CD4-positive, alpha-beta memory T cell (primary cell): ENCODE measurements at places on chromosomes 1 and 21. TPM values are rescaled to one million over a fixed set of nuclear protein-coding genes. Genes with fewer than 3 reads are reported as not detected.

DNA sequence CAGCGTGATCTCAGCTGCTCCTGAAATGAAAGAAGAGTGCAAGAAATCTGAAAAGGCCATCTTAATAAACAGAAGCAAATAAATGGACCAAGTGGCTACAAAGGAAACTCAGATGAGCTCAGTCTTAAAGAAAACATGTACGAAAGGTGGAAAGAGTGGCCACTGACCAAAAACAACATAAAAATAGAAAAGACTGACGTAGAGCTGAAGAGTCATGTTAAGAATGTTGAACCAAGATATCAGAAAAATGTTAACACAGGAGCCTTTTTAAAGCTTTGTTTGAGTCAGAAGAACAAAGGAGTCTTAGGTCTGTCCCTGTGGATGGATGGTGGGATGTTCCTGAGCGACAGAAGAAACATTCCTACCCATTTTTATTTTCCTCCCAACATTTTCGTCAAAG lies 30.8 kb upstream of the ZNF648 start:
- no peak for DNase-seq

GRCh38 chr1:203364094-203364801 lies 13.3 kb upstream of the FMOD start:
- DNase-seq = no peak

DNA sequence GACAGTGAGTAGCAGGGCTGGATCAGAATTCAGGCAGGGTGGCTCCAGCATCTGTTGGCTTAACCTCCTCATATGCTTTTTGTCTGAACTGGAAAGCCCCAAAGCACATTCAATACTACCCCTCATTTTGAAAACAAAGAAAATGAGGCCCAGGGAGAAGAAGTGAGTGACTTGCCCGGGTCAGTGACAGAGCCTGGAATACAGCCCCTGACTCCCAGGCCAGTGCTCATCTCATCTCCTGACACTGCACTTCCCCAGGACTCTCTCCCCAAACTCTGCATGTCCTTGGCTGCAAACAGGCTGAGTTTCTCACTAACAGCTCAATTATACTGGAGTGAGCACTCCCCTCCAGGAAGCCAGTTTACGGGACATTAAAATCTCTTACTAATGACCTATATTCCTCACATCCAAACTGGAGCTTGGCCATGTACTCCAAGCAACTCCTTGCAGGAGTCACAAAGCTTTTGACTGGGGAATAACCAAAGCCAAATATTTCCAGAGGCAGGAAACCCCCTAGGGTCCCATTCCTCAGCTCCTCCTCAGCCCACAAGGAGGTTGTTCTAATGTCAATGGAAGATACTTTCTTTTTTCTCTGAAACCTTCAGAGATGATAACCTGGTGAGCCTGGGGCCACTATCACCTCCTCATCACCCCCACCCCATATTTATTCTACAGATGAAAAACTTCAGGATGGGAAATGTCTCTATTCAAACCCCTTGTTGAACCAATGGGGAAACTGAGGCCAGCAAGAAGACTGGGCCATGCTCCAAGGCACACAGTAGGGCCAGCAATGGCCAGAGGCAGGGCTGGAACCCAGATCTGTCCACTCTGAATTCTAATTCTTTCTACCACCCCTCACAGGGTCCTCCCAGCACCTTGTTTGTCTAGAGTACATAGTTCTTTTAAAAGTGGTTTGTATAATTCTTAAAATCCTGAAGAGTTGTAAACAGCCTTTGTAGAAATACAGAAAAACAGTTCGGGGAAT lies 127.0 kb downstream of the PLPP3 start:
- DNase-seq = no peak

- no peak for DNase-seq
Observed at GRCh38 chr1:91555074-91555730, 54.6 kb downstream of the CDC7 start.

EPHA2 gene
- not detected for total RNA-seq

DNA sequence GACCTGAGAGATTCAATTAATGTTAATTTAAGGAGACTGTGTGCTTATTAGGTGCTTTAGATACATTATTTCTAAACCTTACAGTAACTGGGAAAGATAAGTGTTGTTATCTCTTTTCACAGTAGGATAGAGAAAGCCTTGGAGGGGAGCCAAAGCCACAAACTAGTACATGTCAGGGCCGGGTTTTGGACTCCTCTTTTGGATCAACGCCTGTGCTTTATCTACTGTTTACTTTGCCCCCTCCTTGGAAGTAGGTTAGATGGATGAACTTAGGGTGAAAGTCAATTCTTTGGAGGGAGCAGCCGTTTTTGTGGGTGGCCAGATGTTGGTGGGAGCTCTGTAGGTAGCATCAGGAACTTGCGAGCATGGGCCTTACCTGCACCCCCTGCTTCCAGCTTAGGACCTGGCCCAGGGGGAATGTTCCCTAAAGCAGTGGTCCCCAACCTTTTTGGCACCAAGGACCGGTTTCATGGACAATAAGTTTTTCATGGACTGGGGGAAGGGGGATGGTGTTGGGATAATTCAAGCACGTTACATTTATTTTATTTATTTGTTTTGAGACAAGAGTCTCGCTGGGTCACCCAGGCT lies 1.7 kb downstream of the HHAT start:
- DNase-seq = no peak

MANEAL gene
- total RNA-seq = 1.9 TPM

DNA sequence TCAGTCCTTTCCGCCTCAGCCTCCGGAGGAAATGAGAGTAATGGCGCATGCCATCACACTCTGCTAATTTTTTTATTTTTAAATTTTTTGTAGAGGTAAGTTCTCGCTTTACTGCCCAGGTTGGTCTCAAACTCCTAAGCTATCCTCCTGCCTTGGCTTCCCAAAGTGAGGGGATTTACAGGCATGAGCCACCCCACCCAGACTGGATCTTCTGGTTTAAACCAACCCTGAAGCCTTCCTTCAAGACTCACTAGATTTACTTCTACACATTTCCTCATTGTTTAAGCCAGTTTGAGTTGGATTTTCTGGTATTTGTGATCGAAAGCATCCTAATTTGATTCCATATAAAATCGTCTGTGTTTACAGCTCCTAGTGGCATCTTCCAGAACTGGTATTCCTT lies 23.1 kb upstream of the SCAF4 start:
- DNase-seq = no peak

MASP2 gene
- not detected for total RNA-seq

DNA sequence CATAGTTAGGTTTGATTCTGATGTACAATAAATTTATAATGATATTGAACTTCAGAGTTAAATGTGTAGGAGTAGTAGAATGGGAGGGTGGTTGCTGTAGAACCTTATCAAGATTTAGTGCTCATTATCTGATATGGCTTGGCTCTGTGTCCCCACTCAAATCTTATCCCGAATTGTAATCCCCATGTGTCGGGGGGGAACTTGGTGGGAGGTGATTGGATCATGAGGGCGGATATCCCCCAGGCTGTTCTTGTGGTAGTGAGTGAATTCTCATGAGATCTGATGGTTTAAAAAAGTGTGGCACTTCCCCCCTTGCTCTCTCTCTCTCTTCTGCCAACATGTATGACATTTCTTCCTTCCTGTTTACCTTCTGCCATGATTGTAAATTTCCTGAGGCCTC lies 265.5 kb downstream of the GRIK1 start:
- no peak for DNase-seq

RORC gene
- 11.2 TPM for total RNA-seq

PRAMEF1 gene
- total RNA-seq = not detected

GRCh38 chr21:34330055-34330454 lies 33.8 kb upstream of the KCNE2 start:
- DNase-seq = no peak

DNA sequence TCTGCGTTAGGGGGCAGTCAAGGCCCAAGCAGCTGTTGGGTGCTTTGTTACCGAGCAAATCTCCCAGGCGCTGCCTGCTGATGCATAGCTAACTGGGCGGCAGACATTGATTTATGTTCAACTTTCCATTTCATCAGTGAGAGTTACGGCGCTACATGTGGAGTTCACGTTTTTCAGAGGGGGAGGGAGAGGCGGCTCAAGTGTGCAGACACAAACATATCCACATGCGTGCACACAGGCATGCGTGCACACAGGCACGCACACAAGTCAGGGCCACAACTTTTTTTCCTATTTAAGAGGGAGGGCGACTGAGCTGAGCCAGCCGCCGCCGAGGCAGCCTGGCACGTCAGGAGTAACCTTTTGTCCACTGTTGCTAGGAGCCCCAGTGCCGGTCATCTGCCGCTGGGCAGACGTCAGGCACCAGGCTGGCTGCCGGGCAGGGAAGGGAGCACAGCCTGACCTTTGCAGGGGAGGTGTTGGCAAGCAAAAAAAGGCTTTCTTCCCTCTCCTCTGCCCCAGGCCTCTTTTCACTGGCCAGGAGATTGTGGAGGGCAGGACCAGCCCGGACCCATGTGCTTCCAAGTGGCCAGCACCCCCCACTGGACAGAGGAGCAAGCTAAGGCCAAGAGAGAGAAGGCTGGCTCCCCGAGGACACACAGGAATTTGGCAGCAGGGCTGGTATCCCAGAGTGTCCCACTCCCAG lies 73.3 kb downstream of the MRPL37 start:
- no peak for DNase-seq

ILDR2 gene
- total RNA-seq = 0.25 TPM

DNA sequence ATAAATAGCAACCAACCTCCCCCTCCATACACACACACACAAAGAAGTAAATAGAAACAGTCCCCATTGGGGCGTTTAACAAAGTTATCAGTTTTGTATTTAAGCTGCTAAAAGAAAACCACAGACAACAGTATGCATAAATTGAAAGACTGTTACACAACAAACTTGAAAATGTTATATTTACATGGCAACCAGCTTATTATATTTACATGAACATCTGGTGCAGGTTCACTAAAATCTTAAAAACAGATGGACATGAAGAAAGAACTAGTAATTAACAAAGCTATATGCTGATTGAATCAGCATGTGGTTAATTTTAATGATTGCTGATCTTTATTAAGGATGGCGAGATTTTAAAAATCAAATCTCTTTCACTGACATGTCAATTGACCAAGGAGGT lies 384.7 kb downstream of the LRRIQ3 start:
- no peak for DNase-seq

- no peak for DNase-seq
Observed at GRCh38 chr1:51313961-51314777, 16.2 kb downstream of the TTC39A start.

GRCh38 chr1:202644219-202645096 lies 65.8 kb downstream of the SYT2 start:
- no peak for DNase-seq

- DNase-seq = no peak
Observed at GRCh38 chr1:72697410-72697809, 415.1 kb upstream of the NEGR1 start.

- no peak for DNase-seq
Observed at GRCh38 chr1:95340061-95340460, 106.1 kb downstream of the RWDD3 start.

DNA sequence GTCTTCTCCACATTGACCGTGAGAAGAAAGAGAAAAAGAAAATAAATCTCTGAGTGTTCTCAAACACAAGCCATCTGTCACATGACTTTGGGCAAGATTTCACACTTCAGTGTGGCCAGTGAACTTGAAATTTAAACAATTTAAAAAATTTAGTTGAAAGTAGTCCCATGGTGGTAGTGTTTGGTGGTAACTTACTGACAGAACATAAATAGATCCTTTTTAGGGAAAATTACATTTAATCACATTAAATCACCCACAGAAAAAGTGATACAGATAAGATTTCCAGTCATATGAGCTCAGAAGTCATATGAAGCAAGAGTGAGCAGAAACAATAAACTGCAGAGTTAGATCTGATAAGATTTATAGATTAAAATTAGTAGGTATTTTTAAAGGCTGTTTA lies 31.9 kb upstream of the SGIP1 start:
- DNase-seq = no peak

SYNC gene
- not detected for total RNA-seq

THEM4 gene
- total RNA-seq = 106 TPM

DNA sequence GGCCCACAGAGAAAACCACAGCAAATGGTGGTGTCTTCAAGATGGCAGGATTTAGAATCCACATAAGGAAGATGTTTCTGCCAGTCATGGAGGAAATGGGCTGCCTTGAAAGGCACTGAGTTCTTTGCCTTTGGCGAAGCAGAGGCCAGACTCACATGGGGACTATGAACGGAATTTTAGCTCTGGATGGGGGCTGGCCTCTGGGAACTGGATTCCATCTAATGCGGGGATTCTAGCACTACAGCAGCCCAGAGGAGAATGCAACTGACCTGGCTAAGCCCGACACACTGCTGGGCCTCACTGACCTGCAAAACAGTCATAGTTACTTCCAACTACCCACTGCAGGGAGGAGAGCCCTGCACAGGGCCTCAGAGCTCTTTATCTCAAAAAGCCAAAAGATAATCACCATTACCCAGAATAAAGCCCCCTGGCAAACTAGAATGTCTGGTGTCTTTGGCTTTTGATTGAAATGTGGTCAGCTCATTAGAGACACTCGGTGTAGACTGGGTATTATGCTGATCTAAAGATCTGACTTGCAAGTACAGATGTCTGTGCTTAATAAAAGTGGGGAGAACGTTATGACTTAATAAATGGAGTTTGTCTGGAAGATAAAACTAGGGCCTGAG lies 11.6 kb downstream of the HCRTR1 start:
- DNase-seq = no peak

ALPL gene
- total RNA-seq = not detected

DNA sequence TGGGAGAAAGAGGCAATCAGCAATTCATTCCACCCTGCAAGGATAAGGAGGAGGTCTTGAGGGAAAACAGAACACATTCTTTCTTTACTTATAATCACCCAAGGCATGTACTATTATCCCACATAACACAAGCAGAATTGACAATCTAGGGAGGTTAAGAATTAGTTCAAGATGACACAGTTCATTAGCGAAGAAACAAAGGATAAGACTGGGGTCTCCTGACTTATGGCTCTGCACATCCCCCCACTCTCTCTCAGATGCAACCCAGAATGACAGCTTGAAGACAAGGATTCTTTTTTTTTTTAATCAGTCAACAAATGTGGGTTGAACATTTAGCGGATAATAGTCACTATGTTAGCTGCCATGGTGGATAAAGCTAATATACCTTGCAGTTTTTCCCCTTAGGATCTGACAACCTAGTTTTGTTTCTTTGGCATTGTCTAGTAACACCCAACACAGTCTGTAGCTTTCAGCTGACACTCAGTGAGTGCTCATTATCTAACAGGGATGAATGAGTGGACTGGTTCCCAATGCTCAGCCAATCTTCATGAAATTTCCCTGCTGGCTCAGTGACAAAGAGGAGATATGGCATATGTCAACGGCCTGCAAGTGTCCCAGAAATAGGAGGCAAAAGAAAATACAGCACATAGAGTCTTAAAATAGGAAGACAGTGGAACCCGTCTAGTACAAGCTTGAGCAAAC lies 35.1 kb downstream of the RXRG start:
- DNase-seq = no peak
